ENCODE measurements at places on chromosomes 4 and X. TPM values are rescaled to one million over a fixed set of nuclear protein-coding genes. Genes with fewer than 3 reads are reported as not detected.

The GRID2 gene
- 0.07 TPM for total RNA-seq

The NR3C2 gene
- total RNA-seq = 13.6 TPM

The TBC1D8B gene
- 6.7 TPM for total RNA-seq

The FAAH2 gene
- total RNA-seq = 3.5 TPM

The TMSB15C gene
- total RNA-seq = 3.5 TPM

The NALF2 gene
- 0.15 TPM for total RNA-seq

The PABPC5 gene
- total RNA-seq = 3.3 TPM

The NLGN3 gene
- total RNA-seq = 0.85 TPM

The THAP9 gene
- total RNA-seq = 4.3 TPM

The CDKL2 gene
- total RNA-seq = not detected

The CSAG2 gene
- not detected for total RNA-seq

The ZNF732 gene
- 0.22 TPM for total RNA-seq

The RASSF6 gene
- total RNA-seq = 0.85 TPM

The STK32B gene
- total RNA-seq = 0.87 TPM

The ATP8A1 gene
- total RNA-seq = 43.2 TPM

The SERTM2 gene
- 1.0 TPM for total RNA-seq

The TMPRSS11F gene
- not detected for total RNA-seq

The TCEAL4 gene
- total RNA-seq = 38.5 TPM

The MAGED4 gene
- 1.7 TPM for total RNA-seq

The PGRMC2 gene
- 29.4 TPM for total RNA-seq

The ERVMER34-1 gene
- 1.2 TPM for total RNA-seq

The HEPH gene
- 17.6 TPM for total RNA-seq

The PAGE2B gene
- not detected for total RNA-seq

The RAB40AL gene
- 2.0 TPM for total RNA-seq

The RTL5 gene
- total RNA-seq = 4.2 TPM

The ADH1C gene
- not detected for total RNA-seq

The KIT gene
- total RNA-seq = 1.9 TPM

The USP17L12 gene
- not detected for total RNA-seq

The POU3F4 gene
- total RNA-seq = not detected

The FAM184B gene
- total RNA-seq = not detected

The FANCB gene
- 3.2 TPM for total RNA-seq

The APLN gene
- total RNA-seq = 0.75 TPM

The SPOCK3 gene
- total RNA-seq = 1.2 TPM

The CLDN2 gene
- not detected for total RNA-seq

The TSPAN7 gene
- total RNA-seq = 55.2 TPM

The PRR32 gene
- total RNA-seq = 0.40 TPM

The PNMA6A gene
- 0.97 TPM for total RNA-seq

The CCSER1 gene
- total RNA-seq = 22.8 TPM

The REELD1 gene
- 1.8 TPM for total RNA-seq

The CT45A3 gene
- not detected for total RNA-seq

The IDUA gene
- total RNA-seq = 22.2 TPM

The WNK3 gene
- total RNA-seq = 1.5 TPM

The MECP2 gene
- total RNA-seq = 83.5 TPM

The SPARCL1 gene
- total RNA-seq = 73.7 TPM

The RAB41 gene
- not detected for total RNA-seq

The MRPL1 gene
- 22.2 TPM for total RNA-seq
